ENCODE measurements at places on chromosomes 5 and 9.

DNA sequence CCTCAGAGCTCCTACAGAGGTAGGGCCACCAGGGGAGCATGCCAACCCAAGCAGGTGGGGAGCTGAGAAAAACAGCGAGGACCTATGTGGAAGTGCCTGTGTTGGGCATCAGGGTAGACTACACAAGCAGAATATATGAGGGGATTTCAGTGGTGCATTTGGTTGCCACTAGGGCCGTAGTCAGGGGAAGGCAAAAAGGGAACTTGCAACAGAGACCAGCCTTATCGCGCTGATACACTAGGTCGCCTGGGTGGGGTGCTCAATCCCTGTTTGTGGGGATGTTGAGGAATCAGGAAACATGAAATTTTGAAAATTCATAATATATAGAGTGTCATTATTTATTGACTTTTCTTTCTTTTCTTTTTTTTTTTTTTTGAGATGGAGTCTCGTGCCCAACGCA lies 370.9 kb upstream of the PRR16 start:
- DNase-seq = no peak

DNA sequence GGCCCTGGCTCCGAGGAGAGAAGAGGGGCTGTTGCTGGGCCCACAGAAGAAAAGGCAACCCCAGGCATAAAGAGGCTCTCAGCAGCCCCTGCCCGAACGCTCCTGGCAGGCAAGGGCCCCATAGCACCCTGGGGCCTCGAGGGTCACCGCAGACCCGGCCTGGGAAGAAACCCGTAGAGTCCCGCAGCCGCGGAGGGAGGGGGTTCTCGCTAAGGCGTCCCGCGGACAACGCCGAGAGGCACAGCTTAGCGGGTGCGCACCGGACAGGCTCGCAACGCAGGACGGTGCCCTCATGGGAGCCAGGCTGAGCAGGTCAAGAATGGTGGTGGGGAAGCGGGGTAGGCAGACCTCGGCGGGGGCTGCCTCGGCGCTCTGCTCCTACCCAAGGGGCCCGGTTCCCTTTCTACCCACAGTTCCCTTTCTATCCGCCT lies 6.7 kb downstream of the PITX1 start:
- peak; percentile 86 for DNase-seq

DNA sequence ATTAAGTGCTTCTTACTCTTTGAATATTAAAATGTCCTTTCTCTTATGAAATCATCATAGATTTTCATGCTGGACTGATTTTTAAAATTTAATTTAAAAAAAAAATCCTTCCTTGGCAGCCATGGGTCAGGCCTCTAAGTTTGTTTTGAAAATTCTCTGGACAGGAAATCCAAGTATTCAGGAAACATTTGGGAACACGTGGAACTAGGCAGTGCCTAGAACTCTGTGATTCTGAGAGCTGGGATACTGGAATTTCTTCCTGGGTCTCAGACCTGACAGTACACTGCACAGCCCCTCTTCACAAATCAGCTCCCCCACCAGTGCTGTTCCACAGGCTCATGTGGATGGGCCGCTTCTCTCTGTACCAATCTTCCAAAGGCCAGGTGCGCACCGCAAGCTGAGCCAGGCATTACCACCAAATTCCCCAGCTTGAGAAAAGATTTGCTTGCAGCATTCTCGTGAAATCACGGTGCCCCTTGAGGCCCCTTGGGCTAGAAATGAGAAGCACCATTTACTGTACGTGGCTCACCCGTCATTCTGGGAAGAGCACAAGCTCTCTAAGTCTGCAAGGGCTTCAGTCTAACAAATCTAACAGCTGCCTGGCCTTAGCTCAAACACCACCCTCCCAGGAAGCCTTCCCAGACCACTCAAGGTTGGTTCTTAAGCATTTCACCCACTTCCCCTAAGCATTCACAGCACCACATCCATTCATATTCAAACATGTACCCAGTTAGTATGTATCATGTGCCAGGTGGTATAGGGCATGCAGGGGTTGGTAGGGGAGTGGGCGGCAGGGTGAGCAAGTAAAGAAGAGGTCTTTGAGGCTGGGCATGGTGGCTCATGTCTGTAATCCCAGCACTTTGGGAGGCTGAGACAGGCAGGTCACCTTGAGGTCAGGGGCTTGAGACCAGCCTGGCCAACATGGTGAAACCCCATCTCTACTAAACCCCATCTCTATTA lies 26.5 kb downstream of the B4GALT1 start:
- DNase-seq = peak; percentile 11

DNA sequence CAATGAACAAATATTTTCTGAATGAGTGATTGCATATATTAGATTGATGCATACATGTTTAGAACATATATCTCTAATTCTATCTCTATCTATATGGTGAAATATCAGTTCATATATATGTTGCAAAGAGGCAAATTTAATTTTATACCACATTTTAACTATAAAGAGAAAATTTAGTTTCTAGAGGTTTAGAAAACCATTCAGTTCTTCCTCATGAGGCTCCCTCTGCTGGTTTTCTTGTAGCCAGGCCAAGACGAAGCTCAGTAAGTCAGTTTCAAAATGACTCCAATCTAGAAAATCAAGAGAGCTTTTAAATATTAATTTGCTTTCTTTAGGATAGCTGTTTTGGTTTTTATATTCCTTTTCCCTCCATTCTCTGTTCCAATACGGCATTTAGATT lies 312.1 kb downstream of the TMEM232 start:
- DNase-seq = peak; percentile 16

- DNase-seq = no peak
Observed at GRCh38 chr9:131618071-131618479, 72.8 kb downstream of the PRRT1B start.

DNA sequence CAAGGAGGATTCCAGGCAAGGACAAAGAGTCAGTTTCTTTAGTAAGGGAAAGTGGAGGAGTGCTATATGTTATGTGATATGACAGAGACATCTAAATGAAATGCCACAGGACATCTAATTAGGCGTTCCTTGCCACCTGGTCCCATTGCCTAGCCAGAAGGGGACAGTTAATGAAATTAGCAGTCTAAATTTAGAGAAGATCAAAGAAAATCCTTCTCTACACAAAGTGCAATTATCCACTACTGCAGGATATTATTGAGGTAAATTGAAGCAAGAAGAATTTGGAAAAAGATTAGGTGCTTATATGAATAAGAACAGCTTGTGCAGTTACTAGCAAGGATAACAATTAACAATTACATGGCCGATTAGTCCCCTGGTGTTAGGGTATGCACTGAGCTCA lies 495.3 kb upstream of the NMUR2 start:
- no peak for DNase-seq

All from H7 (cell line).